NCI-H1417 (cell line): ENCODE measurements at places on chromosomes 1 and 21.
A peak's percentile ranks its signal among the peaks of the same experiment; 100 is the strongest.

GRCh38 chr1:228180271-228180958, 14.8 kb downstream of the IBA57 start:
- DNase-seq = no peak

- peak; percentile 88 for DNase-seq
These were observed 19.4 kb upstream of the KIF21B start for GRCh38 chr1:201042779-201043461.

GRCh38 chr1:8717148-8717547, 100.3 kb downstream of the RERE start:
- DNase-seq = peak; percentile 59

DNA sequence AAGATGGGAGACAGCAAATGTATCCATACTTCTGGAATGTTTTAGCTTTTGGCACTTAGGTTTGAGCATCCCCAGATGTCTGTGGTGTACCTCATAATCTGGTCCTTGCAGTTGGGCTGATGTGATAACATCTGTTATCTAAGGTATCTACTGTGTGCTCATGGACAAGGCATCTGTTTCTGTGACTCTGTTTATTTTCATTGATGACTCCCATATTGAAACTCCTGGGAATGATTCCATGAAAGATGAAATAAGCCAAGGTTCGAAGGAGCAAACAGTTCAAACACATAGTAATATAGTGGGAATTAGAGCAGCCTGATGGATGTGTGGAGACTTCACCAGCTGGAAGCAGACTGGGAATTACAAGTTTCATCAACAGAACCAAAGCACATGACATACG, 20.7 kb upstream of the TRIM45 start:
- no peak for DNase-seq

- no peak for DNase-seq
These were observed 13.6 kb downstream of the MTF1 start for GRCh38 chr1:37845786-37846185.

GRCh38 chr1:73042403-73042802, 760.1 kb upstream of the NEGR1 start:
- DNase-seq = no peak

DNA sequence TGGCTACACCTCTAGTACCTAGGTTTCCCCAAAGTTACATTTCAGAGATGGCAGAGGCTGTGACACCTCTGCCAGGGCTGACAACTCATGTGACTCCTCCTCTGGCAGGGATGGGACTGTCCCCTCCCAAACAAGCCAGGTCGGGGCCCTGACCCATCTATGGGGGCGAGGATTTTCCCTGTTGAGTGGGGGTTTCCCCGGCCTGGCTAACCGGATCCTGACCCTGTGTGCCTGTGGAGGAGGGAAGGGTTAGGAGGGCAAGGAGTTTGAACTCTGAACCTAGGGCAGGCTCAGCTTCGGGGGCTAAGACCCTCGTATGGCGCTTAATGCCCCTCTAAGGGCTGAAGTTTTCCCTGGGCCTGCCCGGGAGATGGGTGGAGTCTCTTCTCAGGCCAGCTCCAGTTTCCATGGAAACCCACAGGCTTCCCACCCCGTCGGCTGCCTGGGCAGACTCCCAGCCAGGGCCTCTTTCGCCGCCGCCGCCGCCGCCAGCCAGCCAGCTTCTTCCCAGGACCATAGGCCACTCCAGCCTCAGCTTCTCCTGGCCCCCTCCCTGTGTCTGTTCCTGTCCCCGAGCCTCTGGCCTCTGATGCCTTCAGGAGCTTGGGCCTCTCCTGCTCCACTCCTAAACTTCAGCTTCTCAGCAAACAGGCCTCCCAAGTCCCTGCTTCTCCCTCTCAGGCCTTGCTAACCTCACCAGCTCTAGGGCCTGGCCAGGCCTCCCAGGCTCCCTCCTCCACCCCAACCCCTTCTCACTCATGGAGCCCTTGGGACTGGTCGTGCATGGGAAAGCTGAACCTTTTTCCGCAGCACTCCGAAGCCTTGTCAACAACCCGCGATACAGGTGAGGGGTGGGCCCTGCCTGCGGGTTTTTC, at the start of gene BTBD19:
Gene BTBD19, plus strand, starts transcription at position 461 of the 875 bp plus-strand sequence. Its CDS starts 298 bp downstream, at position 759.
- DNase-seq = no peak

GRCh38 chr1:247115545-247115944, 11.4 kb upstream of the ZNF669 start:
- DNase-seq = no peak

DNA sequence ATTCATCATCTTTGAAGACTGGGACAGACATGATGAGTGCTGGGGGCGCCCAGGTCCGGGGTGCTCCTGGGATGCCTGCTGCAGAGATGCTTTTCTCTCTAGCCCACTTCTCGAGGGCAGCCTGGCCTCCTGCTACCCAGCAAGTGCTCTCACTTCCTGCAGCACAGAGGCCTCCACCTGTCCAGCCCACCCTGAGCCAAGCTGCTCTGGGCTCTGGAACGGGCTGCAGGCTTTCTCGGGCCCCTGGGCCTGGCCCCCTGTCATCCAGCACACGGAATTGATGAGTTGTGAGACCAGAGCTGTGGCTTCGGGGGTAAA, 469.5 kb upstream of the VAMP3 start:
- DNase-seq = no peak

- DNase-seq = no peak
These were observed 7.4 kb downstream of the S100A9 start for GRCh38 chr1:153364766-153365666.

DNA sequence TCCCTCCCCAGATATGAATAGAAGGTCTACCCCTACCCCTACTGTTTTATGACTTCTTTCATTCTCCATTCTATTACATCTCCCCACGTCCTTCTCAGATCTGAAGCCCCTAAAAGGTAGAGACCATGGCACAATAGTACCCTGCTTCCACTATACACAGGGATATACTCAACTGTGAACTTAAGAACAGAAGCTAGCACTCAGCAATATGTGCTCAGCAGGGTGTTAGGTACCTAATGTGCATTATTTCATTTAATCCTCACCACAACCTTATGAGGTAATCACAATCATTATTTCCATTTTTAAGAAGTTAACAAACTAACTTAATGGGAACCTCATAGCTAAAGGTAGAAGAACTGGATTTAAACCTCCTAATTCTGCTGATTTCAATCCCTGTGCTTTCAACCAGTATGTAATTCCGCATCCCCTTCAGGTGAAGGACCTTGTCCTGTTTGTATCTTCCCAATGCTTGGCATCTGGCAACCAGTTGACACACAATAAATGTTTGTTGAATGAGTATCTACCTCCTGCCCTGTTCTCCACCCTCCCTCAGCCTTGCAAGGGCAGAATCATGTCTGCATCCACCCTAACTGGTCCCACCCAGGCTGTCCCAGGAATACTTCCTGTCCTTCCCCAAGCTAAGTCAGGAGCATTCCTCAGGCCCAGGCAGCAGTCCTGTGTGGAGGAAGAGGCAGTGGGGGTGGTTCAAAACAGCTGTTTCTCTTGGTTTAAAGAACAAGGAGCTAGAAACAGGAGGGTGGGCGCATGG, 6.5 kb downstream of the DENND2D start:
- DNase-seq = no peak

- DNase-seq = peak; percentile 51
These were observed 143.0 kb upstream of the GRIK3 start for GRCh38 chr1:37177230-37177864.

GRCh38 chr1:59856725-59857338, 42.1 kb downstream of the HOOK1 start:
- DNase-seq = no peak

- DNase-seq = no peak
These were observed 2.8 kb downstream of the DIRAS3 start for GRCh38 chr1:68047659-68048026.

- no peak for DNase-seq
These were observed 16.7 kb downstream of the PRDM16 start for GRCh38 chr1:3085721-3086120.

GRCh38 chr1:168161459-168161858, 17.3 kb upstream of the TIPRL start:
- no peak for DNase-seq

DNA sequence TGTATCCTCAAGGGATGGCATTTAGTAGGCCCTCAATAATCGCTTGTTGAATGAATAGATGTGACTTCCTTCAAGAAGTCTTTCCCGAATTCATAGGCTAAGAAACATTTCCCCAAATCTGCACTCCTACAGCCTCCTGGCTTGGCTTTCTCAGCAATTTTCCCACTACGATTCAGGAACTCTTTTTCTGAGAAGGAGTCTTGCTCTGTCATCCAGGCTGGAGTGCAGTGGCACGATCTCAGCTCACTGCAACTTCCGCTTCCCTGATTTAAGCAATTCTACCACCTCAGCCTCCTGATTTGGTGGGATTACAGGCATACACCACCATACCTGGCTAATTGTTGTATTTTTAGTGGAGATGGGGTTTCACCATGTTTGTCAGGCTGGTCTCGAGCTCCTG, 37.9 kb upstream of the IFFO2 start:
- no peak for DNase-seq
